Heart right ventricle (tissue), 16 donors: ENCODE measurements at places on chromosomes 1 and 21. TPM values are rescaled to one million over a fixed set of nuclear protein-coding genes. Genes with fewer than 3 reads are reported as not detected.
A peak's percentile ranks its signal among the peaks of the same experiment; 100 is the strongest.

DNASE2B gene
- not detected for polyA plus RNA-seq

DNA sequence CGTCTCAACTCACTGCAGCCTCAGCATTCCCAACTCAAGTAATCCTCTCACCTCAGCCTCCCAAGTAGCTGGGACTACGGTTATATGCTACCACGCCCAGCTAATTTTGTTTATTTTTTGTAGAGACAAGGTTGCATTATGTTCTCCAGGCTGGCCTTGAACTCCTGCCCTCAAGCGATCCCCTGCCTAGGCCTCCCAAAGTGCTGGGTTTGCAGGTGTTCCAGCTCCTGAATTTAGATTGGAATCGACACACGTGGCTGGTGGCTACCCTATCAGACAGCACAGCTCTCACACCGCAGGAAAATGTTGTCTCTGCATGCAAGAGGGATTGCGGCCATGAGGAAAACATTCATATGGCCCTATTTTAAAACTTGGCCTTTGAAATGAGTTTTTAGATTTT lies 76.7 kb upstream of the GALNT2 start:
- no peak for DNase-seq

DNA sequence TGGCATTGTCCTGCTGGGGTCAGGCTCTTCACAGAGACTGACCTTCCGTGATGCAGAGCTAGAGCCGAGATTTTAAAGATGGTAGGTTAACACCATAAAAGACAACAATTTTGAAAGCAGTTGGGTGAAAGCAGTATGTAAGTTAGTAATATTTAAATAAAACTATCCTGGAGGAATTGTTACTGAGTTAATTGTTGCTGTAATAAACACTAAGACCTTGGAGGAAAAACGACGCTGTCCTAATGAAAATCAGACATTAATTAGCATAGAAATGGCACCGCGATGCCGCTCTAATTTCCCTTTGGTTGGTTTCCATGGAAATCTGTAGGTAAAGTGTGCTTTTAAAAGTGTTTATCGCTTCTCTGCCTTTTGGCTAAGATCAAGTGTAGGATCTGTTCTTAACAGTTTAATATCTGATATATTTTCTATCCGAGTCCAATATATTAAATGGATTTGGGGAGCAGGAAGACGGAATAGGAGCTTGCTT lies 745 bp upstream of the ANP32E start:
- DNase-seq = no peak

DPT gene
- 74.1 TPM for polyA plus RNA-seq

DNA sequence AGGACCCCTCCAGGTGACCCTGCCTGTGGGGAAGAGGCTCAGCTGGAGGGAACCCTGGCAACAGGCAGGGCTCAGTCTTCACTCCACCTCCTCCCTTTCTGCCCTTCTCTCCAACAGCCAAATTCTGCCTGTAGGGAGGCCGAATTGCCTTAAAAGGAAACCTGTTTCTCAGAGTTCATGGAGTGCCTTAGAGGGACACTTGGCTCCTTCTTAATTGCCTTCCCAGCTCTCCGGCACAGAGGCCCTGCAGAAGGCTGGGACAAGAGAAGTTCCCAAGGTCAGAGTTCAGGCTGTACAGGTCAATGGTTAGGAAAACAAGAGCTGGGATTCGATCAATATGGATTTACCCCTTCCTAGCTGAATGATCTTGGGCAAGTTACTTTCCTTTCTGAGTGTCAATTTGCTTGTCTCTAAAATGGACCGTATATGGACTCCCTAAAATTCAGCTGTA lies 6.2 kb downstream of the CSRP1 start:
- DNase-seq = peak; percentile 25

DNA sequence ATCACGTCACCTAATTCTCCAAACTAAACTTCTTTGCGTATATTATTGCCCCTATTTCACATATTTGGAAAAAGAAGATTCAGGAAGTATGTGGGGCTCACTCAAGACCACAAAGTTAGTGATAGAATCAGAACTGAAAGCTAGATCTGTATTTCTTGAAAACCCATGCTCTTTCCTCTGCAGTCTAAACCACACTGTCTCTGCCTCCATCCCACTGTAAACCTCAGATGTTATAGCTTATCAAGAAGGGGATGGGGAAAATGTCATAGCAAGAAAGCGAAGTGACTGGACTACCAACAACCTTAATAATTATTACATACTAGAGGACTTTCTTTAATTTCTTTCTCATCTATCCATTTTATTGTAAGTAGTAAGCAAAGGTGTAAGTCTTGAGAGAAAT lies 257.7 kb upstream of the SGIP1 start:
- DNase-seq = no peak

NCF2 gene
- 1.8 TPM for polyA plus RNA-seq

CLCNKA gene
- 0.73 TPM for polyA plus RNA-seq

CDC20 gene
- 0.49 TPM for polyA plus RNA-seq

DNA sequence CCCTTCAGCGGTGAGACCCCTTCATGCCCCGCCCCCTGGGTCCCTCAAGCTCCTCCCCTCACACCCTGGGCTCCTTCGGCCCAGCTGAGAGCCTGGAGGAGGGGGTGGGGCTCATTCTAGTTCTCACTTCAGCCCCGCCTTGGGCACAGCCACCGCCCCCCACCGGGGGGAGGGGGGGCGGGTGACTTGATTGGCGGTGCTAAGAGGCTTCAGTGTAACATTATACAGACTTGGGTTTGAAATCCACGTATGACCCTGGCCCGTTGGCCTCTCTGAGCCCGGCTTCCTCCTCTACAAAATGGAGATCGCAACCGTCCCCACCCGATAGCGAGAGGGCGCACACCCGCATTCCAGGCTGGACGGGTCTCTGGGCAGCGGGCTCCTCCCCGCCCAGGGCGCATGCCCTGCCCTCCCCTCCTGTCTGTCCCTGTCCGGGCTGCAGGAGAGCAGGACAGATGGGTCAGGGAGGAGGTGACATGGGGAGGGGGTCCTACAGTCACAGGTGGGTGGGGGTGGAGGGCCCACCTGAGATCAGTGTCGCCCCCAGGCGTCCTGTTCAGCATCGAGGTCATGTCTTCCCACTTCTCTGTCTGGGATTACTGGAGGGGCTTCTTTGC lies 5.1 kb downstream of the CLCNKB start:
- DNase-seq = peak; percentile 49

- DNase-seq = peak; percentile 30
Observed at GRCh38 chr1:208251911-208252835, 8.0 kb upstream of the PLXNA2 start.

- no peak for DNase-seq
Observed at GRCh38 chr1:224957696-224958095, 28.2 kb downstream of the DNAH14 start.

PGLYRP4 gene
- polyA plus RNA-seq = not detected

DNA sequence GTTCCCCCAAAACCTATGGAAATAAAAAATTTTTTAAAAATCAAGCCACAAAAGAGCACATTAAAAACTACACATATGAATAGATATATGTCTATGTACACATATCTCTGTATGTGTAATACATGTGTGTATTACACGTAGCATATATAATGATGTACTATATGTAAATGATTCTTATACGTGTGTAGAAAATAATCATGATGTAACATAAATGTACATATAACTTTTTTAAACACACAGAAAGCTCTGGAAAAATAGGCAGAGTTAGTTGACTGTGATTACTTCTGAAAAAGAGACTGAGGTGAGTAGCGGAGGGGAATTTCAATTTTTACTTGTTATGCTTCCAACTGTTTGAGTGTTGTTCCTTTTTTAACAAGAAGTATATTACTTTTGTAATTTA lies 405.0 kb downstream of the CAMTA1 start:
- no peak for DNase-seq

GRCh38 chr1:91749788-91750231 lies 136.1 kb downstream of the TGFBR3 start:
- no peak for DNase-seq

- no peak for DNase-seq
Observed at GRCh38 chr1:202167708-202168415, 7.5 kb upstream of the PTPN7 start.

GRCh38 chr1:164452549-164452948 lies 106.4 kb upstream of the PBX1 start:
- no peak for DNase-seq

EDN2 gene
- 2.0 TPM for polyA plus RNA-seq

DNA sequence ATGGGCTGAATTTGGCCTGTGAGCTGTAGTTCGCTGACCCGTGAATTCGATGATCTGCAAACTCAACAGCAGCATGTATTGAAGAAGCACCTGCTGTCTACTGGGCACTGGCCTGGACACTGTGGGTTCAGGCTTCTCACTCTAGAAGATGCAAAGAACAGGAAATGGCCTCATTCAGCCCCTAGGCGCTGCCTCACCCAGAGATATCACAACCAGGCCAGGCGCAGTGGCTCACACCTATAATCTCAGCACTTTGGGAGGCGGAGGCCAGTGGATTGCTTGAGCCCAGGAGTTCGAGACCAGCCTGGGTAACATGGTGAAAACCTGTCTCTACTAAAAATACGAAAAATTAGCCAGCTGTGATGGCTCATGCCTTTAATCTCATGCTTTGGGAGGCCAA lies 23.6 kb downstream of the MFAP2 start:
- DNase-seq = no peak

DNA sequence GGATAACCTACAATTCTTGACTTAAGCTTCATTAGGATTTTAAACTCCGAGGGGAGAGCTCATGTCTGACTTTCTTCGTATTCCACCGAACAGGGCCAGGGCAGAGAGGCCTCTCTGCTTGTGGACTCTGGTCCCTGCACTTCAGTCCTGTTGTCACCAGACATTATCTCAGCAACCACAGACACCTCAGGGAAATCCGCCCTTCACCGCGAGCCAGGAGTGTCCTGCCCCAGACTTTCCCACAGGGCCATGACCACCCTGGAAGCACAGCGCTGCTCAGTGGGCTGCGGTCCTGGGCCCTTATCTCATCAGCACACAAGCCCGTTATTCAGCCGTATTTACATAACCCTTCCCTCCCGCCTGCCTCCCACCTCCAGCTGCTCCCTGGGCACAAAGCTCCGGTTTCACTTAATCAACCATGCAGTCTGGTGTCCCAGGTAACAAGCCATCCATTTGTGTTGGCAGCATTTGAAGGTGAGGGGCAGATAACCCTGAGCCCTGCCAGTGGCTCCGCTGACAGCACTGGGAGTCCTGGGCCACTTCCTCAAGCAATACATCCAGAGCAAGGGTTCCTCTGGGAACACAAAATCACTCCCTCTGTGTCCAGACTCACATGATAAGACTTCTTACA lies 122.8 kb upstream of the RAB4A start:
- DNase-seq = no peak

GRCh38 chr1:41305576-41306363 lies 55.5 kb upstream of the FOXO6 start:
- DNase-seq = no peak

DNA sequence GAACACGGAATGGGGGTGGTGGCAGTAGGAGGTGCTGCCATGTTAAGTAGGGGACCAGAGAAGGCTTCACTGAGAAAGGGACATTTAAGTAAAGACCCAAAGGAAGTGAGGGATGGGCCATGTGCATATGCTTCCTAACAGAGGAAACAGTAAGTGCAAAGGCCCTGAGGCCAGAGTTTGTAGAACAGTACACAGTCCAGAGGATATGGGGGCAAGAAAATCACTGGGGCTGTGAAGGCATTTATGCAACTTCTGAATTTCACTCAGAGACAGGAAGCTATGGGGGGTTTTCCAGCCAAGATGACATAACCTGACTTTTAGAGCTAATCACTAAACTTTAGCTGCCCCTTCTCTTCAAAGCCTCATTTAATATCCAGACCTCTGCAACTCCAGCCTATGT lies 202.5 kb upstream of the EDN2 start:
- DNase-seq = no peak

RAB42 gene
- polyA plus RNA-seq = 0.59 TPM

DIO1 gene
- polyA plus RNA-seq = not detected

DNA sequence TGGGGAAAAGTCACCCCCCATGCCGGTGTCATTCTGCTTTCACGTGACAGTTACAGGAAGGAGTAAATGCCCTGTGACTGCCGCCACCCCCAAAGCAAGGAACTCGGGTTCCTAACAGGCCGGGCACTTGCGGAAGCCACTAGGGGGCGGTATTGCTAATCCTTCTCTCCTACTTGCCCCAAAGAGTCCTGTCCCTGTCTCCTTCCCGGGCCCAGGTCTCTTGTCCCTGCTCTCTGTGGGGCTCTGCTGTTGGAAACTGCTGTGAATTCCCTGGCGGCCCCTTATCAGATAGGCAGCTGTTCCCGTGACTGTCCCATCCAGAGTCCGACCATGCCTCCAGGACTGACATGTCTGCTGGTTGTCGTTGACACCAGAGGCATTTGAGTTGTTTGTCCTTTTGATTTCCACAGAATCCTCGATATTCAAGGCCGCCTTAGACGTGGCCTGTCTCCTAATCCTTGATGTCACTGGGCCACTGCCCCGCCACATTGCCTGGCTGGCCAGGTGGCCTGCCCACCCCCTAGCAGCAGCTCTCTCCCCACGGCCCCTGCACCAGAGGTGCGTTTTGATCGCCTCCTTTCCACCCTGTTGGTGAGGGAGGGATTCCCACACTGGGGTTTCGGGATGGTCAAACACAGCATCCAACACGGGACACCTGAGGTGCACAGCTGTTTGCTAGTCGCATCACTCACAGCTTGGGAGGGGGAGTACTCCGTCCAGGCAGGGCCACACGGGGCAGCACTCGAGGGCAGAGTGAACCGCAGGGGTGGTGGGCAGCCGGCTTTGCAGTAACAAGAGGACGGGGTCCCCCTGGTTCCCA lies 37.3 kb downstream of the CHAF1B start:
- DNase-seq = peak; percentile 54

MANEAL gene
- 0.75 TPM for polyA plus RNA-seq

- DNase-seq = no peak
Observed at GRCh38 chr1:232174306-232174705, 455.6 kb downstream of the SIPA1L2 start.

GRCh38 chr1:3690282-3691065 lies 38.2 kb downstream of the TP73 start:
- DNase-seq = no peak
